ENCODE measurements at places on chromosomes 4 and X. TPM values are rescaled to one million over a fixed set of nuclear protein-coding genes. Genes with fewer than 3 reads are reported as not detected.

Gene CXCL6
- not detected for total RNA-seq

Gene NDST4
- total RNA-seq = not detected

Gene ATP1B4
- total RNA-seq = not detected

DNA sequence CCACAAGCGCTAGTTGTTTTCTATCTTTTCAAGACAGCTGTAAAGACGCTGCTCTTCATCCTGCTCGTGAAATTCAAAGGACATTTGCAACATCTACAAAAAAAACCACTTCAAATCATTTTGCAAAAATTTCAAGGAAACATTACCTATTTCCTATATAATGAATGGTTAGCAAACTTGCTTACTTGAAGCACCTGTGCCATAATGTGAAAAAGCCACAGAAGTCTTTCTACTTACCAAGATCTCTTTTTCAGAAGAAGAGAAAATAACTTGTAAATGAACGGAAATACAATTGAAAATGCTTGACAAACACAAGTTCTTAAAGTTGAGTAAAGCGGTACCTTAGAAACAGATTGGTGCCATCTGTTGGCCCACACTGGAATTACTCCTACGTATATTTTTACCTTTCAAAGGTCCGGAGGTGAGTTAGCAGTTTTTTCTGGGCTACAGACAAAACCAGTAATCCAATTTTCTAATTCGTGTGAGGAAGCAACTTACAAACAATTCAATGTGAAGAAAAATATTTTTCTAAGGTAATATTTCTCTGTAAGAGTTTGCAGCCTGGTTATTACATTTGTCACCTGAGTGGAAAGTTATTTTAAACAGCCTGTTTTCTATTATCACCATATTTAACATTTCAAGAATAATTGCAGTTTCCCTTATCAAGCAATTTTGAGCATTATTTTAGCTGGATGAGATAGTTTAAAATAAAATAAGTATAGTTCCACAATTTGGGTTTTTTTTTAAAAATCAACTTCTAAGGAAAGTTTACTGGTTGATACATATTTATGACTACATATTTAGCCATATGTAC lies at the start of gene TLR6:
TLR6 (minus strand) TSS at position 294 of the 814 bp plus-strand sequence. CDS start 27,344 bp downstream, outside the sequence.
- DNase-seq = no peak

DNA sequence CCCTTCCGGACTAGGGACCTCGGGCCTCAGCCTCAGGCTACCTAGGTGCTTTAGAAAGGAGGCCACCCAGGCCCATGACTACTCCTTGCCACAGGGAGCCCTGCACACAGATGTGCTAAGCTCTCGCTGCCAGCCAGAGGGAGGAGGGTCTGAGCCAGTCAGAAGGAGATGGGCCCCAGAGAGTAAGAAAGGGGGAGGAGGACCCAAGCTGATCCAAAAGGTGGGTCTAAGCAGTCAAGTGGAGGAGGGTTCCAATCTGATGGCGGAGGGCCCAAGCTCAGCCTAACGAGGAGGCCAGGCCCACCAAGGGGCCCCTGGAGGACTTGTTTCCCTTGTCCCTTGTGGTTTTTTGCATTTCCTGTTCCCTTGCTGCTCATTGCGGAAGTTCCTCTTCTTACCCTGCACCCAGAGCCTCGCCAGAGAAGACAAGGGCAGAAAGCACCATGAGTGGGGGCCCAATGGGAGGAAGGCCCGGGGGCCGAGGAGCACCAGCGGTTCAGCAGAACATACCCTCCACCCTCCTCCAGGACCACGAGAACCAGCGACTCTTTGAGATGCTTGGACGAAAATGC lies at the start of gene WAS:
WAS (plus strand) TSS at position 389 of the 572 bp plus-strand sequence; CDS start at position 444, 55 bp downstream.
- DNase-seq = peak; percentile 69

GRCh38 chrX:135315864-135316263 lies 6.6 kb downstream of the ETDC start:
- no peak for DNase-seq

GRCh38 chr4:148238811-148239493 lies 203.3 kb downstream of the NR3C2 start:
- no peak for DNase-seq

GRCh38 chr4:71232056-71232430 lies 106.8 kb upstream of the SLC4A4 start:
- DNase-seq = no peak

DNA sequence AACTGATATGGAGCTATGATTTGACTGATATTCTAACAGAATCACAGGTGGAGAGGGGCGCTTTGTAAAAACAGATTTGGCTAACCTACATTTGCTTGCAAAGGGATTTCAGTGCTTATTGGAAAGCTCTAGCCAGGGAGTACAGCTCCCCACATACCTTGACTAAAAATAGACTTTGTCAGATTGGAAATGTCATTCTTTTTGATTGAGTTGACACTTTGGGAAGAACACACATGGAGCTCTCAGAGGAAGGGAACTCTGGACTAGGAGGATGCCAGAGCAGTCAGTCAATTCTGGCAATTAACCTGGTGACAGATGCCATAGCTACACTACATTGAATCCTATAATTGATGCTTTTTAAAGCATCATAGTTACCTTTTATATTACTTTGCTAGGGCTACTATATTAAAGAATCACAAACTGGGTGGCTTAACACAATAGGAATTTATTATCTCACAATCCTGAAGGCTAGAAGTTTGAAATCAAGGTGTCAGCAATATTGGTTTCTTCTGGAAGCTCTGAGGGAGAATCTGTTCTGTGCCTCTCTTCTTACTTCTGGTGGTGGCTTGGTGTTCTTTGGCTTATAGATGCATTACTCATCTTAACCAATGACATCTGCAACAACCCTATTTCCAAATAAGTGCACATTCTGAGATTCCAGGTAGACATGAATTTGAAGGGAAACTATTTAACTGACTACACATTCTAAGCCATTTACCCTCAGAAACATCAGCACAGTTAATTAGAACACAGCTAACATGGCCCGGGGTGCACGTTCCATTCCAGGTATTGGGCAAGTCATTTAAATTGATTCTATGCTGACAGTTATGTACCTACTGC lies 8.4 kb upstream of the HERC3 start:
- no peak for DNase-seq

DNA sequence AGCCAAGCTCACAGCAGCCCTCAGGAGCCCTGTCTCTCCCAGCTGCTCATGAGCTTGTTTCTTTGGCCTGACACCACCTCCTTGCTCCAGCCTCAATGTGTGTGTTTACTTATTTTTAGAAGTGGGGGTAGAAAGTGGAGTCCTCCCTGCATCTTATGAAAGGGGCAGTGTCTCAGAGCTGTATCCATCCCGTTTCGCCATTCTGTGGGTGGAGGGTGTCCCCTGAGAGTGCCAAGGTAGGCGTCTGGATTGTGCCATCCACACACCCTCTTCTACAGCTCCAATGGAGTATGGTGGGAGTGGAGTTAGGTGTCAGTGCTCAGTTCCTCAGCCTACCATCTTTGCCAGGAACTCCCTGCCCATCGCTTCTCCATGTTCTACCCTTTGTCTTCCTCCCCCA lies 8.3 kb downstream of the SPON2 start:
- DNase-seq = no peak
